D721Med (cell line): ENCODE measurements at places on chromosomes 2 and 18.

GRCh38 chr2:196274387-196274809 is 103.0 kb upstream of the STK17B start:
- no peak for DNase-seq

- no peak for DNase-seq
Observed at GRCh38 chr2:33342171-33342570, 134.3 kb upstream of the RASGRP3 start.

GRCh38 chr2:27954771-27955383 is 64.3 kb downstream of the BABAM2 start:
- no peak for DNase-seq

DNA sequence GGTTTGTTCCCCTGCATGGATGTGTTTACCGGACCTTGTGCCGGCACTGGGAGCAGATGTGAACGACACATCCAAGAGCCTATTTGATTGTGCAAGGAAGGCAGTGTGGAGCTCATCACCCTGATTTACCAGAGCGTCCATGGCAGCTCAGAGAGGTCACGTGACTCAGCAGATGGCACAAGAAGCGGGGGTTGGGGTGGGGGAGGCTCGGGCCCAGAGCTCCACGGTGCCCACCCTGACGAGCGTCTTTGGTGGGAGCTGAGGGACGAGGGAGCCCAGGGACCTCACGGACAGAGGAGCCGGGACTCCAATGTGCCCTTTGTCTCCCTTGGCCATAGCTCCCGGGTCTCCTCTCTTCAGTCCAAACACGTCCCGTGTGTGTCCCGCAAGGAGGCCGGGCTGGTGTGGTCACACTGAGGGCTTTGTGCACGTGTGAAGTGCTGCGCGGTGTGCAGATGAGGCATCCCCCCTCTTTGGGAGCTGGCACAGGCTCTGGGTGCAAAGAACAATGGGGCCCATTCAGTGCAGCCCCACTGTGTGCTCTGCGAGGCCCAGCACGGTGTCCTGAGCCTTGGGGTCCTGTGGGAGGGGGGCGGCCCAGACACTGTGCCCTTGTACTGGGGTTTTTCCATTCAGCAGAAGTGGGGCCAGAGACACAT is 15.5 kb downstream of the KCNIP3 start:
- DNase-seq, result no peak

GRCh38 chr2:206472094-206472493 is 28.8 kb downstream of the ADAM23 start:
- no peak for DNase-seq

DNA sequence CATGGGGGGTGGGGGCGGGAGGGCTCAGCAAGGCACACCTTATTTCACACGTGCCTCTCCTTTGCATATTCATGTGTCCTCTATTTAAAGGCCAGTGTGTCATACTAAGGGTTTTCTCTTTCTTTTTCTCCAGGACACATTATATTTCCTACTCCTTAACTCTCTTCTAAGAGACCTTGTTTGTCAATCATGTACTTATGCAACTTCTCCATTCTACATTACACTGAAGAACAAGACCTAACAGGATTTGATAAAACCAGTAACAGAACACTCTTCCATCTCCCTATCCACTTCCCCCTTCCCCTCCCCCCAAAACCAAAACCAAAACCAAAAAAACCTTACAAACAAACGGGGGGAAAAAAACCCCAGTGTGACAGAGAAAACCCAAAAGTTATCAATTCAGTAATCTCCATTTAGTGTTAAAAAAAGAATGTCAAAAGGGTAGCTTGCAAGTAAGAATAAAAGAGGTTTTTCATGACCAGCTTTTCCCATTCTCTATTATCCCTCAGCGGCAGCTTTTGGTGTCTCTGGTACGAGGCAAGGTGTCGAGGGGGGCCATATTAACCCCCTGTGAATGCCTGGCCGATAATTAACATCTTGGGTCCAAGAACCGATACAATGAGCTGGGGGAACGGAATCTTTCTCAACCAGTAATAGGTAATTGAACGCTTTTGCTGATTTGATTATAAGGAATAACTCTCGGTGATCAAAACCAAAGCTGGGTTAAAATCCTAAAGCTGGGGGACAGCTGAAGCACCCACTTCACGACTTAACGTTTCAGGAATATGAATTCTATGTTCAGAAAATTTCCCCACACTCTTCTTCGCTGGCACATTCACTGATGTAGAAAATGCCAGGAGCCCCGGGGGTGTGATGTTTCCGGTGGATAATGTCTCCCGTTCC is 191.0 kb upstream of the TCF4 start:
- no peak for DNase-seq

- peak; percentile 75 for DNase-seq
Observed at GRCh38 chr18:46946656-46947282, 29.4 kb downstream of the KATNAL2 start.

DNA sequence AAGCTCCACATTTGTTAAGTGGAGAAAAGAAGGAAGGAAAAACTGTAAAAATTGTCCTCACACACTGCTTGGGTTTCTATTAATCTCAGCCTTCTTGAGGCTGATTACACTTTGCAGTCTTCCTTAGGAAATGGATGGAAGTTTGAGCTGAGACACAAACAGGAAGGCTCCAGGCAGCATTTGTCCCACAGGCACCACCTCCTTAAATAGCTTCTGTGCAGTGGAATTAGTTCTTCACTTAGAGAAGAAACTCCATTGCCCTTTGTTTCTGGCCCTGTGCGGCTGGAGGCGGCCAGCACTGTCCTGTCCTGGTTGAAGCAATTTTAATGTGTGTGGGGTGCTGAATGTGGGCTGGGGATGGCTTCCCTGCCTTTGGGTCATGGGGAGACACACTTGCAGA is 44.3 kb downstream of the ARHGAP28 start:
- DNase-seq, result no peak

DNA sequence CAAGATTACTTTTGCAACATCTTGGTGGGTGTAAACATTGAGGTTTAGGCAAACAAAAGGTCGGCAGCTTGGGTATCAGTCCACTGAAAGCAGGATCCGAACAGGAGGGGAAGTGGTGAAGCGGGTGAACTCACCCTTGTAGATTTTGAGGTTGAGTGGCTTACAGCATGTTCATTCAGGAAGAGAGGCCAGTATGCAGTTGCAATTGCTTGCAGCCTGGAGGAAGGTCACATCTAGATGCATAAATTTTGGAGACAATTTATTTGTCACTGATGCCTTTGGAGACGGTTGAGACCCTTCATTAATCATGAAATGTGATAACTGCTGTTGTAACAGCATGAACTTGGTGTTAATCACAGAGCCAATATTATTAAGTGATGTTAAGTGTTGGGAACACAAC is 131.1 kb downstream of the LTBP1 start:
- DNase-seq, result no peak

- no peak for DNase-seq
Observed at GRCh38 chr2:134367213-134367612, 113.3 kb downstream of the MGAT5 start.

GRCh38 chr2:156909983-156910382 is 347.5 kb upstream of the GALNT5 start:
- no peak for DNase-seq

DNA sequence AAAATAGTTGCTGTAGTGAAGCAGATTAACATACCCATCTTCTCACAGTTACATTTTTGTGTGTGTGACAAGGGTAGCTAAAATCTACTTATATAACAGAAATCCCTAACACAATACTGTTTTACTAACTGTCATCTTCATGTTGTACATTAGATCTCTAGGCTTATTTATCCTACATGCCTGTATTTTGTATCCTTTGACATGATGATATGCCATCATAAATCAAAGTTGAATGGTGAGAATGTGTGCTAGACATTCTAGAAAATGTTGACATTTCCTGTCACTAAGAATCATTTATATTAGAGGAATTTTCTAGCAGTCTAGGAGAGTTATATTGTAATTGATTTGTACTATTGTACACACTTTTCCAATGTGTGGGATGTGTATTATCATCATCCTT is 21.5 kb upstream of the CALCRL start:
- DNase-seq, result no peak

DNA sequence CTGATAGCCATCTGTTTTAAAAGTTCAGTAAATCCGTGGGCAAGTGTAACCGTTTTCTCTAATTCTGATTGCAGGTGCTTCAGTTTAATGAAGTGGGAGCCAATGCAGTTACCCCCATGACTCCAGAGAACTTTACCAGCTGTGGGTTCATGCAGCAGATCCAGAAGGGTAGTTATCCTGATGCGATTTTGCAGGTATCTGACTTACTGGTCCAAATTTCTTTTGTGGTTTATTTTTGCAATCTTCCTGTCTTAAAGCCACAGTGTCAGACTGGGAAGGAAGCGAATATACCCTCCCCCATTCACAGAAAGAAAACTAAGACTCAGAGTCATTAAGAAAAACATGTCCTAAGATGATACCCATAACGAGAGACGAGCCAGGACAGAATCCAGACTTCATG is 7.7 kb downstream of the SERPINB2 start:
- DNase-seq, result no peak

GRCh38 chr2:208134928-208135586 is 5.4 kb upstream of the CRYGC start:
- DNase-seq, result no peak

GRCh38 chr2:72915907-72916742 is 1.2 kb upstream of the EMX1 start:
- DNase-seq, result no peak

DNA sequence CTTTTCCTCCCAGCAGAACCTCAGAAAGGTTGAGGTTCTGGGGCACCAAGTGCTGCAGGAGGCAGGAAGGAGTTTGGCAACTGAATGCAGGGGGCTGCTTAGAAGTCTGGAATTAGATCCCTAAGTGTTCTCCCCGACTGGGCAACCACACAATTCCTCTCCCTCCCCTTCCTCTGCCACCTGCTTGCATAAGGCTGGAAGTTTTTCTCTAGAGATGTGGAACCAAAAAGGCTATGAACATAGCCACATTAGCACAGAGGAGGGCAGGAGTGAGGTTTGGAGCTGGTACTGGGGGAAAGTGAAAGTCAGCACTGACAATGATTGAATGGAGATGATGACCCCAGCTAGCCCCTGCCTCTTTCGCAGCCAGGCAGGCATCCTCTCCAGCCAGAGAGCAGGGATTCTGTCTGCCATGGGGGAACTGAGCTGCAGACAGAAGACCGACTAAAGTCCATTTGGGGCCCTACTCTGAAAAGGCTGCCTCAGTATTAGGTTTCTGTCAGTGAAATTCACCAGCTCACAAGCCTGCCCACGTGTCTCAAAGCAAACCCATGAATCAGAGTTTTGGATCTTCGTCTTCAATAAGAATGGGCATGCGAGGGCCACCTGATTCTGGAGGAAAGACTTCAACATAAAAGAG is 87.9 kb upstream of the ITGA6 start:
- DNase-seq, result no peak

GRCh38 chr2:64440843-64441242 is 13.1 kb upstream of the LGALSL start:
- DNase-seq, result no peak

- no peak for DNase-seq
Observed at GRCh38 chr2:143489145-143489544, 359.9 kb downstream of the ARHGAP15 start.

GRCh38 chr2:12264146-12264545 is 452.6 kb upstream of the TRIB2 start:
- DNase-seq, result no peak

- no peak for DNase-seq
Observed at GRCh38 chr2:182482511-182482910, 55.7 kb upstream of the PDE1A start.

DNA sequence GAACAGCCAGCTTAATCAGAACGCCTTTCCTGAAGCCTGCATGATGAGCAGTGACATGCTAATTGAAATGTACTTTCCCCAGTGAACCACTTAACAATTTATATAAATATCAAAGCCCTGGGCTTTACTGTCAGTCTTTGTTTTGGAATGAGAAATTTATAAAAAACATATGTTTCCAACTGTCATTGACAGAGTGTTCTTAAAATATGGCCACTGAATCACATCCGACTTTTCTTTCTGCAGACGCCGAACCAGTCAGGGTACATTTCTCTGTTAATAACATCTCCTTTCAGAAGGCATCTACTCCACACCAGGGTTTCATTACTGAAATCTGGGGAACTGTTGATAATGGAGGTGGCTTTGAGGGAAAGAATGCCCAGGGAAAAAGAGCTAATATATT is 343.7 kb downstream of the INSIG2 start:
- no peak for DNase-seq

GRCh38 chr18:48913775-48914174 is 37.0 kb downstream of the SMAD7 start:
- no peak for DNase-seq

- DNase-seq, result no peak
Observed at GRCh38 chr2:11090187-11090586, 65.1 kb upstream of the SLC66A3 start.

GRCh38 chr2:96409820-96410164 is 74.2 kb downstream of the NCAPH start:
- no peak for DNase-seq

DNA sequence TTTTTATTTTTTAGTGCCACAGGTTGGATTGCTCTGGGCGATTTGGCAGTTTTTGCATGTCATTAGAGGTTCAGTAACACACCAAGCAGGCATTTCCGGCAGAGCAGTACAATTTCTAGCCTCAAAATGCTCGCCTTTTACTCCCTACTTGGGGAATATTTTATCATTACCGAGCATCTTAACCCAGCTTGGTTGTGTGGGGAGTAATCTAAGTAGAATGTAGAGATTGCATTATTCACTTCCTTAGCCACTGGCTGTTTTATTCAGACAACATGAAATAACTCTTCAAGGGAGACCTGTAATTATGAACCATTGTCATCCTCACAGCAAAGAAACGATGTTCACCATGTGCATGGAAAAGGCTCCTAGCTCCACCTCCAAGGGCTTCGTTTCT is 13.1 kb downstream of the GRP start:
- DNase-seq, result no peak

- DNase-seq, result no peak
Observed at GRCh38 chr2:73259704-73260337, 24.5 kb downstream of the FBXO41 start.

- DNase-seq, result no peak
Observed at GRCh38 chr2:165687426-165688002, 106.5 kb downstream of the GALNT3 start.

DNA sequence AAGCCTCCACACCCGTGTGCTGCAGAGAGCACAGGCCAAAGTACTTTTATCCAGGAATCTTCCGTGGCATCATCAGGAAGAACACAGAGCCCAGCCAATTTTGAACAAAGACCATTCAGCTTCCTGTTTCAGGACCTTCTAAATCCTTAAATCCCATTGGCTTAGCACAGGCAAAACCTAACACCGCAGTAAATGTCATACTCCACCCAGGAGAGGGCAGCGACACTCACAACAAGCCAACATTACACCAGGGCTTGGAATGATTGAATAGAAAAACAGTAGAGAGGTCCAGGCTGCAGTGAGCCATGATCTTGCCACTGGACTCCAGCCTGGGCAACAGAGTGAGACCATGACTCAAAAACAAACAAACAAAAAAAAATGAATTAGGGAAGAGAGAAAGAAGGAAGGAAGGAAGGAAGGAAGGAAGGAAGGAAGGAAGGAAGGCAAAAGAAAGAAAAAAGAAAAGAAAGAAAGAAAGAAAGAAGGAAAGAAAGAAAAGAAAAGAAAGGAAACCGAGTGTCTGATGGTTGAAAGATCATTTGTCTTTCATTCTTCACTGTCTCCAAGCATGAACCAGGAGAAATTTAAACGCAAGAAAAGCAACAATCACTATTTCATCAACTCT is 144.6 kb upstream of the SATB2 start:
- no peak for DNase-seq
